ENCODE measurements at places on chromosomes 13 and 19. TPM values are rescaled to one million over a fixed set of nuclear protein-coding genes. Genes with fewer than 3 reads are reported as not detected.
A peak's percentile ranks its signal among the peaks of the same experiment; 100 is the strongest.

- no peak overlapping the region for H3K27ac ChIP-seq
- no peak for DNase-seq
- no peak overlapping the region for H3K4me3 ChIP-seq
- H3K27me3 ChIP-seq: peaks cover 12% of the 10 kb centered on the region
These were observed 208.4 kb upstream of the SOX1 start for GRCh38 chr13:111858571-111858970.

DNA sequence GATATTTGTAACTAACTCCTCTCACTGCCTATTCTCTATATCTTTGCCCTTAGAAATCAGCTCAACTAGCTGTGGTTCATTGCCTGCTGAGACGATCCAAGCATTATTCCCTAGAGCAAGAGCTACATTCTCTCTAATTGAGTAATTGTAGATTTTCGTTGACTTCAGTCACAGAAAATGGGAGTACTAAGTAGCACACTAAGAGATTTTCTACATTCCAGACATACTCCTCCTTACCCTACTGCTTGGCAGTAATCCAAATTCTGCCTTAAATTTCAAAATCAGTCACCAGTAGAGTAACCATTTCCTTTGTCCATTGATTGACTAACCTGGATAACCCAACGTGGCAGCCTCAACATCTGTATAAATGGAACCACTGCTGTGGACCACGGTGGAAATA, 1786.8 kb downstream of the SLITRK5 start:
- no peak overlapping the region for H3K4me3 ChIP-seq
- H3K36me3 ChIP-seq: no peaks in the 10 kb centered on the region
- H3K27me3 ChIP-seq: no peaks in the 10 kb centered on the region
- H3K27ac ChIP-seq: no peak overlapping the region

- H3K4me1 ChIP-seq: peaks cover 22% of the 10 kb centered on the region
- H3K36me3 ChIP-seq: no peaks in the 10 kb centered on the region
- H3K4me3 ChIP-seq: no peak overlapping the region
- no peak overlapping the region for H3K27ac ChIP-seq
- DNase-seq: no peak
These were observed 3.6 kb downstream of the ANO8 start for GRCh38 chr19:17331045-17331558.

GRCh38 chr13:25541434-25542123, 169.8 kb downstream of the ATP8A2 start:
- H3K36me3 ChIP-seq: no peaks in the 10 kb centered on the region
- H3K4me3 ChIP-seq: no peak overlapping the region
- DNase-seq: no peak
- no peak overlapping the region for H3K27ac ChIP-seq

- H3K27me3 ChIP-seq: peaks cover 86% of the 10 kb centered on the region
- no peak for DNase-seq
- H3K4me1 ChIP-seq: peaks cover 25% of the 10 kb centered on the region
- no peaks in the 10 kb centered on the region for H3K36me3 ChIP-seq
- H3K4me3 ChIP-seq: peak overlapping the region; percentile 71
- H3K27ac ChIP-seq: no peak overlapping the region
These were observed 2.1 kb downstream of the PNMA8C start for GRCh38 chr19:46426506-46427162.

DNA sequence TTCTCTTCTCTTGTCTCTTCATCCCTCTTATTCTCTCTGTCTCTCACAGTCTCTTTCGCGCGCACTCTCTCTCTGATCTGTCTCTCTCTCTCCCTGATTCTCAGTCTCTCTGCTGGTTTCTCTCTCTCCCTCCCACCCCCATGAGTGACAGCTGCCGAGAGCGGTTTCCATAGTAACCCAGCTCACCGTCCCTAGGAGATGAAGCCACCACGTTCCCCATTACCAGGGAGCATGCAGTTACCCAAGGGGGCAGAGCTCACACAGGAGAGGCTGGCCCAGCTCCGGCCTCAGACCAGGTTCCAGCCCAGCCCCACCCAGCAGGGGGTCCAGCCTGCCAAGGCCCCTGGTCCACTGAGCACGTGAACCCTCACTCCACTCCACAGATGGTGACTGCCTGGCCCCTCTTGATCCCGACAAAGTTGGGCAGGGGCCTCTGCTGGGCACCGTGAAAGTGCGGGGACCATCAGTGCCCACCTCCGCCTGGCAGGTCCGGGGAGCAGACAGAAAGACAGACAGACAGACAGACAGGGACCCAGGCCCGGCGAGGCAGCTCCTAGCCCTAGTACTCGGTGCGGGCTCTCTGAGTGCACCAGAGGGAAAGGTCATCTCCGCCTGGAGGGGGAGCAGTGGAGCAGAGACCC, 50.6 kb downstream of the CELF5 start:
- peaks cover 9% of the 10 kb centered on the region for H3K4me1 ChIP-seq
- H3K27me3 ChIP-seq: peaks cover 70% of the 10 kb centered on the region
- DNase-seq: no peak
- H3K36me3 ChIP-seq: no peaks in the 10 kb centered on the region
- H3K4me3 ChIP-seq: peak overlapping the region; percentile 27

DNA sequence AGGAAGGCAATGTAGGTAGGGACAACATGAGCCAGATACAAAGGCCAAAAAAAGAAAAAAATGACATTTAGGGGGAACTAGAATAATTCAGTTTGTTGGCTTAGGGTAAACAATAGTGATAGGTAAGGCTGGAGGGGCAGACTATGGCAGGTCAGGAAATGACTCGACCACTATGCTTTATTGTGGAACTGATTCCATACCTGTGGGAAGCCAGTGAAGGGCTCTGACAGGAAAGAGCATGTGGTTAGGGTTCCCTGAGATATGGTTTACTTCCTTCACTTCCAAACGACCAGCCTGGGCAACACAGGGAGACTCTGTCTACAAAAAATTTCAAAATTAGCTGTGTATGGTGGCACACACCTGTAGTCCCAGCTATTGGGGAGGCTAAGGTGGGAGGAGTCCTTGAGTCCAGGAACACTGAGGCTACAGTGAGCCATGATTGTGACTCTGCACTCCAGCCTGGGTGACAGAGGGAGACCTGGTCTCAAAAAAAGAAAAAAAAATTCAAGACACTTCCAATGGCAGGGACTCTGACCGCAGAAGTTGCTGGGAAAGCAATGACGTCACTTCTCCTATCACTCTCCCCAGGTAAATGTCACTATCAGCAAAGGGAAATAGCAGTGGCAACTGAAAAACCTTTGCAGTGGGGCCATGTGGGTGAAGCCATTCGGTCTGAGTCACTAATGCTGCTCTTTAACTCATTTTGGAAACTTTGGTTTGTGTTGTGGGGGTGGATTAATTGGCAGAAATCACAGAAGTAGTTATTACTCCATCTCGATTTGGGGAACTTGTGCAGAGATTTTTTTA, 192.8 kb upstream of the TSC22D1 start:
- peaks cover 4% of the 10 kb centered on the region for H3K27me3 ChIP-seq
- no peak overlapping the region for H3K27ac ChIP-seq
- H3K4me1 ChIP-seq: no peaks in the 10 kb centered on the region
- H3K36me3 ChIP-seq: no peaks in the 10 kb centered on the region

DNA sequence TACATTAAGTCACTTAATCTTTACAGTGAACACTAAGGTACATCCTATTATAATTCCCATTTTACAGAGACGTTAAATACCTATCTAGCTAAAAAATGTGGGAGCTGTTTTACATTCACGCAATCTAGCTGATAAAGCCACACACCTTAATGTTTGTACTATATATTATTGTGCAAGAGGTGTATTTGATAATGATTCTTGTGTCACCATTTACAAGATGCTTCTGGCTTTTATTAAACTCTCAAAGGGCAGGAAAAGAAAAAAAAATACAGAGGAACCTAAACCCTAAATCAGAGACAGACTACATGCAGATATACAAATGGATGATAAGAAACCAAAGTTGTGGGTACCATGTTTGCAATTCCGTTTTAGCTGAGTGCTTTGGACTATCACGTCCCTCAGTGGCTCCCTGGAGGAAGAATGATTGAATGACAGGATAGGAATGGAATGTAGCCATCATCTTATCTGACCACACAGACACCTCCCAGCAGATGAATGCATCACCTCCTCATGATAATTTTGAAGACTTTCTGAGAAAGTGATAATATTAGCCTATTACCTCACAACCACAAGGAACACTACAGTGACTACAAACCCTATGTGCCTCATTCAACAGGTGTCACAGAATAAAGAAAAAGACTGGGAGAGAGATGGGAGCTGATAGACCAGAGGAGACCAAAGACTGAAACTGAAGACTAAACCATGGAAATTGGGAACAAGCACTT, 230.5 kb upstream of the SERP2 start:
- peak overlapping the region; percentile 98 for H3K27ac ChIP-seq
- H3K4me3 ChIP-seq: no peak overlapping the region
- no peaks in the 10 kb centered on the region for H3K27me3 ChIP-seq
- no peaks in the 10 kb centered on the region for H3K36me3 ChIP-seq
- H3K4me1 ChIP-seq: peaks cover 24% of the 10 kb centered on the region

DNA sequence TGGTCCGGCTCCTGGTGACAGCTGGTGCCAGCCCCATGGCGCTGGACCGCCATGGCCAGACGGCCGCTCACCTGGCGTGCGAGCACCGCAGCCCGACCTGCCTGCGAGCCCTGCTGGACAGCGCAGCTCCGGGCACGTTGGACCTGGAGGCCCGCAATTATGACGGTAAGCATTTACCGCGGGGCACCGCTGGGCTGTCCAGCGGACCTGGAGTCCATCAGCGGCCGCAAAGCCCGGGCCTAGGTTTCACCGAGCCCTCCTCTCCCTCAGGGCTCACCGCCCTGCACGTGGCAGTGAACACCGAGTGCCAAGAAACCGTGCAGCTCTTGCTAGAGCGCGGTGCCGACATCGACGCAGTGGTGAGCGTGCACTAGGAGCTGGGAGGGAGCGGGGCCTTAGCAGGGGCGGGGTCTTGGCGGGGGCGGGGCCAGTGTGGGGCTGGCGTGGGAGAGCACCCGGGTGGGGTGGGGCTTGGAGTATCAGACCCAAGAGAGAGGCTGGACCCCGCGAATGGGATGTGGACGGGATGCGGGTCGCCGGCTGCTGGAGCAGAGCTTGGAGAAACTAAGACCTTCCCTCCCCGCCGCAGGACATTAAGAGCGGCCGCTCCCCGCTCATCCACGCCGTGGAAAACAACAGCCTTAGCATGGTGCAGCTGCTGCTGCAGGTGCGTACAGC, 8.7 kb downstream of the BCL3 start:
- H3K36me3 ChIP-seq: peaks cover 6% of the 10 kb centered on the region
- H3K4me3 ChIP-seq: no peak overlapping the region
- H3K27me3 ChIP-seq: no peaks in the 10 kb centered on the region
- no peak for DNase-seq
- H3K27ac ChIP-seq: no peak overlapping the region

DNA sequence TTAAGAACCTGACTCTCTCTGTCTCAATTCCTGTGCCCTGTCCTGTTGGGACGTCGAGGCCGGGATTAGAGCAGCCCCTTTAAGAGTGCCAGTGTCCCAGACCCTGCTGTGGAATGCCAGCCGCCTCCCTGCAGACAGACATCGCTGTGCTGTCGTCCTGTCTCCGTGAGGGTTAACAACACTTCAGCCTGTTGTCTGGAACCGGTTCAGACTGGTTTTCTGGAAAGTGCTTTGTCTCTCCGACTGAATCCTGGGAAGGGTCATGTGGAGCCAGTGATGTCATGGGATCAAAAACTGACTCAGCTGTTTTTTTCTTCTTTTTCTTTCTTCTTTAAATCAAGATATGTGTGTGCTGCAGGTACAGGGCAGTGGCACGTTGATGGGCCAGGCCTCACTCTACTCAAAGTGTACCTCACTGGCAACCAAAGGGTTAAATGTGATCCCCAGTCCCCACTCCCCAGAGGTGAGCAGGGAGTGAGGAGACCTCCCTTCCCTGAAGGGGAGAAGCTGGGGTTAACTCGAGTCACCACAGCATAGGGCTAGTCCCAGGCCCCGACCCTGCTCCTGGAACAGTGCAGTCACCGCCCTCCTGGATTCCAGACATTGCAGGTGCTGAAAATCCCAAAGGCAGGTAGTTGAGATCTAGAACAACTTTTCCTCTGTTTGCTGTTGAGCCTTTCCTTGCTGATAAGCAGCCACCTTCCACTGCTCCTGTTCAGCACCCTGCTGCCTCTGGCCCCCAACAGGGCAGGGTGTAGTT, 50.8 kb downstream of the TSSK6 start:
- no peak for DNase-seq
- H3K4me3 ChIP-seq: no peak overlapping the region
- H3K27ac ChIP-seq: no peak overlapping the region
- peaks cover 27% of the 10 kb centered on the region for H3K36me3 ChIP-seq
- H3K27me3 ChIP-seq: no peaks in the 10 kb centered on the region

DNA sequence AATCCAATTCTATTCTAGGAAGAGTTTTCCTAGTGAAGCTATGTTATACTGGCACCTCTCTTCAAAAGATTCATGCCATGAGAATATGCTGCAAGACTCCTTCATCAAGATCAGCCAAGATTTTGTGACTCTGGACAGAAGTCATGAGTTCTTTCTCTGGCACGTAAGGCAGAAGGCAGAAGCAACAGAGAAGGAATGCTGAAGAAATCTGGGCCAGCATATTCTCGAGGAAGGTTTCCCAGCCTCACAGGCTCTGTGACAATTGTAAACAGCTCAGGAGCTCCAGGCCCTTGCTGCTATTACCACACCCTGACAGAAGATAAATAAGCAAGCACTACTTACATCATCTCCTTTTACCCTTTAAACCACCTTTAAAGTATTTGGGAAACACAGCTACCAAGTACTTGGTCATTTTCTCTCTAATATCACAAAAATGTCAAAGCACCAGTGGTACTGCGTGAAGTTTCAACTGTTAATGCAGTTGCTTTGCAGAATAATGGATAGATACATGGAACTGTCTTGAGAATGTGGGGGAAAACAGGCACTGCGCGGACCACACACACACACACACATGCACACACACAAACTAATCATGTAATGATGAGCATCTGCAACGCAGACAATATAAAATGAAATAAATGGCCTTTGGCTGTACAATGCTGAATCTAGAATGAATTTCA, 55.4 kb downstream of the INTS6 start:
- peaks cover 12% of the 10 kb centered on the region for H3K36me3 ChIP-seq
- peaks cover 37% of the 10 kb centered on the region for H3K4me1 ChIP-seq
- DNase-seq: no peak
- no peak overlapping the region for H3K4me3 ChIP-seq
- no peaks in the 10 kb centered on the region for H3K27me3 ChIP-seq
- H3K27ac ChIP-seq: peak overlapping the region; percentile 73

- peak overlapping the region; percentile 82 for H3K27ac ChIP-seq
- H3K4me3 ChIP-seq: no peak overlapping the region
- no peak for DNase-seq
- peaks cover 69% of the 10 kb centered on the region for H3K4me1 ChIP-seq
- peaks cover 4% of the 10 kb centered on the region for H3K36me3 ChIP-seq
These were observed 19.6 kb downstream of the MOB3A start for GRCh38 chr19:2076526-2076944.

Gene DUS3L
- polyA plus RNA-seq: 45.2 TPM

GRCh38 chr13:22925881-22926747, 254.7 kb upstream of the SGCG start:
- peak overlapping the region; percentile 74 for H3K4me3 ChIP-seq
- peaks cover 49% of the 10 kb centered on the region for H3K27me3 ChIP-seq
- H3K36me3 ChIP-seq: no peaks in the 10 kb centered on the region
- peaks cover 9% of the 10 kb centered on the region for H3K4me1 ChIP-seq
- no peak for DNase-seq
- H3K27ac ChIP-seq: no peak overlapping the region

Gene NXNL1
- polyA plus RNA-seq: not detected

- peaks cover 70% of the 10 kb centered on the region for H3K4me1 ChIP-seq
- peak overlapping the region; percentile 99 for H3K27ac ChIP-seq
- H3K4me3 ChIP-seq: peak overlapping the region; percentile 97
- no peaks in the 10 kb centered on the region for H3K27me3 ChIP-seq
- H3K36me3 ChIP-seq: peaks cover 3% of the 10 kb centered on the region
These were observed 567 bp upstream of the SMG9 start for GRCh38 chr19:43755256-43755801.

All from naive B cell (primary cell).